ENCODE measurements at places on chromosomes 7 and 10.

DNA sequence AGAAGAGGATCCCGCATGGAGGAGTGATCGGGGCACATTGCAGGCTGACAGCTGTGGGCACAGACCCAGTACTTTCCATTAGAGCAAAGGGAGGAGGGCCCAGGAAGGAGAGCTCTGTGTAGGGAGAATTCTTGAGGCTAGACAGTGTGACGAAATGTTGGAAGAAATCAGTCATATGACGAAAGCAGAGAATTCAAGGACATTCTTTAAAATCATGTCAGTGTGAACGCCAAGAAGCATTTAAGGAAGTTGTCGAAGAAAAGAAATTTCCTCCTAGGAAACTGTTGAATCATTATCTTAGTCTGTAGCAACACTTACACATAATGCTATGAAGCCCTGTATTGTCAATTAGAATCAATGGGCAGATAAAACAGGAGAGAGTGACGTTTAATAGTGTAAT is 191.3 kb upstream of the ADARB2 start:
- DNase-seq = no peak

DNA sequence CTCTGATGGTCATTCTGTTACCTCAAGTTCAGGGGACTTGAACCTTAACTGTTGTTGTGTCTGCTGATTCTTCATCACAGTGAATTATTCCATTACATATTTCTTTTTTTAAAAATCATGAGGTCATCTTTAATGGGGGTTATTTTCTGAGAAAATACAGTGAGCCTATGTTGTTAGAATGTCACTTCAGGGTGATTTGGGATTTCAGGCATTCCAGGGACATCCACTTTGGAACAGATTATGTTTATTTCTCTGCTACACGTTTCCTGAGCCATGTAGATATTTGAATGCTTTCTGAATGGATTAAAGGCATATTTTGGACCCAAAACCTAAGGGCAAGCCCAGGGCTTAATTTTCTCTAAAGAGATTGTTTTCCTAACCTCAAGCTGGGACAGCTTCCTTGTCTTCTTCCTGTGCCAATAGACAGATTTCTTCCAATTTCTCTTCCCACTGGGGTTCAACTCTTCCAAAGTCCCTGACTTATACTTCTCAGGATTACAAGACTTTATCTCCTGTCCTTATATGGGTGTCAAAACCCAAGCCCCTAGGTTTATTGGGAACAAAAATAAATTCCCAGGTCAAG is 271.7 kb downstream of the ARHGAP12 start:
- no peak for DNase-seq

- no peak for DNase-seq
Measured at GRCh38 chr10:78332012-78332411, 298.3 kb downstream of the RPS24 start.

DNA sequence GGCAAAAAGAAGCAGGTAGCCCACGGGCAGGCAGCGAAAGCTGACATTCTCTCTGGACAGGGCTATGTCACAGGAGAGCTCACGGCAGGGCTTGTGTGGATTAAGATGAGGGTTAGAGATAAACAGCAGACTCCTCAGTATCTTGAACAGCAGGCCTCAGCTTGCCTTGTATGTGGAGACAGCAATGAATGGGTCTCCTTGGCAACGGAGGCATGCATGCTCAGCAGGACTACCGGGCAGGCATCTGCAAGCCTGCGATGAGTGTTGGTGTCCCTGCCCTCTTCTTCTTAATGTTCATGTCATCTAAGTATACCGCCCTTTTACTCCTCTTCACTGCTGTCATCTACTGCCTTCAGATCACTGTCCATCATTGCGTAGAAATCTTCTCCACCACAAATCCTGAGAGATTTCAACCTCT is 81.9 kb upstream of the C1GALT1 start:
- peak; percentile 32 for DNase-seq

DNA sequence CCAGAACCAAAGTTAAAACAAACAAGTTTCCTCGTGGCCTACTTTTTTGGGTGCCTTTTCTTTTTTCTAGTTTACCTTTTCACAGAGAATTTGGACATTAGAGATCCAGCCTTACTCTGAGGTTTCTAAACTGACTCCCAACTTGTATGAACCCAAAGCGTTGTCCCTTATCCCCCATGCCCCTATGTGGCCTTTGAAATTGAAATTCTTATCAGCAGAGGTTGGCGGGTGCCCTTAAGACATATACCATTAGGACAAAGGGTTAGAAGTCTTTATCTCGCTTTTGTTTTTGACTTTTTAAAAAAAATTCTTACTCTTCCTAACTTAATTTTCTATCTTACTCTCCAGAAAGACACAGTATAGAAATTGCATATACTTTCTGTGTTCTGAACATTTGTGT is 76.3 kb upstream of the C7orf33 start:
- no peak for DNase-seq

DNA sequence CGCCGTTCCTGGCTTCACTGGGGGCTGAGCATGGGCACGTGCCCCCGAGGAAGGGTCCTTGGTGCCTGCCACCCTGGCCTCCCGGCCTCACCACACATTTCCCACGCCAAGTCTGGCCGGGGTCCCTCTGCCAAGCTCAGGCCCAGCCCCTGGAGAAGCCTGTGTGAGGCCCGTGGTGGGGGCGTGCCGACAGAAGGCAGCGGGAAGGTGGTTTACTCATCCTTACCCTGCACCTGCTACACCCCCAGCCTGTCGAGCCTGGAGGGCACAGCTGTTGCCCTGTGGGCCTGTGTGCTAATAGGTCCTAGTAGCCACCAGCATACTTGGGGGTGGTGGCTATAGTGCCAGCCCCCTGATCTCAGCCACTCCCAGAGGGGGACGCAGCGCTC is 46.7 kb downstream of the NKX6-2 start:
- DNase-seq = no peak

DNA sequence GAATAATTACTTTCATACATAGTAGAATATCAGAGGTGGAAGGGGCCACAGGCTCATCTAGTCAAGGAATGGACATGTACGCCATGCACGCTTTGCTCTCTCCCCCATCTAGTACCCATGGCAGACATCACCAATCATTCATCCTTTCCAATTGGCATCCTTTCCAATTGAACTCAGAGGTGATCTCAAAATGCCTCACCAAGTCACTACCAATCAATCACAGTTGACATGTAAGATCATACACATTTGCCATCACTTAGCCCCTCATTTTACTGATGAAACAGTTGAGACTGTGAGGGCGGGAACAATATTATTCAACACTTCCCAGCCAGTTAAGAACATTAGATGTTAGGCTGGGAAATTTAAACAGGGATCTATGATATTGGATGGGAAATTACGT is 308.4 kb downstream of the FGFR2 start:
- DNase-seq = no peak

- DNase-seq = no peak
Measured at GRCh38 chr7:99099499-99100077, 44.3 kb downstream of the SMURF1 start.

Data from NCI-H1930 (cell line).